ENCODE measurements at places on chromosomes 5 and 9. TPM values are rescaled to one million over a fixed set of nuclear protein-coding genes. Genes with fewer than 3 reads are reported as not detected.

GRCh38 chr9:134895908-134896833, 15.6 kb downstream of the FCN2 start:
- DNase-seq, result peak; percentile 60

DNA sequence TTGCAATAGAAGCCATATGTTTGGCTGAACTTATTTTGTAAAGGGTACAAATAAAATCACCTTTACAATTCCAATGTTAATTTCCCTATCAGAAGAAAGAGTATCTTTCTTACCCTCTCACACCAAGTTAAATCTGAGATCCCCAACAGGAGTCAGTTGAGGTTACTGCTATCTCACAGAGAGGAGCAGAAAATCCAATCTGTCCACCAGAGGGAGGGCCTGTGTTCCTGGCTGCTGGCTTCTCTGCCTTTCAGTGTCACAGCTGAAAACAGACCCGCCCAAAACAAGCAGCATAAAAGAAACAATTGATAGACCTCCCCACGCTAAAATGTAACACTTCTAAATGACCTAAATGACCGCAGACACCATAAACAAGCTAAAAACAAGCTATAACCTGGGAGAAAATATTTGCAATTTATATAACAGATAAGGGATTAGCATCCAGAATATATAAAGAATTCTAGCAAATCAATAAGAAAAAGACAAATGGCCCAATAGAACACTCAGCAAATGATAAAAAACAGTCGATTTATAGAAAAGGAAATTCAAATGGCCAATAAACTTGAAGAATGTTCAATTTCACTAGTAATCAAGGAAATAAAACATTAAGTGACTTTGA, 24.5 kb upstream of the MVB12B start:
- peak; percentile 20 for DNase-seq

DNA sequence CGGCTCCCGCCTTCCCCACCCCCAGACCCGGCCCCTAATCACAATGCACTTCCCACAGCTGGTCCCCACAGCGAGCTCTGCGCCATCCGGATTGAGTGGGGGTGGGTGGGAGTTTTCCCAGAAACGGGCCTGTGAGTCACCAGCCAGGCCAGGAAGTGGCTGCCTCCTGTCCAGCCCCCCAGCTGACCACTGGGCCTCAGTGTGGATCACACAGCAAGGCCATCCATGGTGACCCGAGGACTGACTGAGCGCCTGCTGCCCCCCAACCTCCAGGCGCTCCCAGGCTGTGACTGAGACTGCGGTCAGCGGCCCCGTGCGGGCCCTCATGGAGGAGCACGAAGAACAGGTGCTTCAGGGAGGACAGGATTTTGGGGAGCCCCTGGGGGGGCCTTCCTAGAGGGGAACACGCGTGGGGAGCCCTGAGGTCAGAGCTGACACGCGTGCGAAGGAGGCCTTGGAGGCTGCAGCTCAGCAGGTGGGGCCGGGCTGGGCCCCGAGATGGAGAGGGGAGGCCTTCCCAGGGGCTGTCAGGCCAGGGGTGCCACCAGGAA, 48.3 kb upstream of the EGFL7 start:
- DNase-seq, result peak; percentile 90

The SMC5 gene
- total RNA-seq, result 24.3 TPM

- no peak for DNase-seq
These were observed 635.8 kb downstream of the PDE4D start for GRCh38 chr5:59257488-59258400.

DNA sequence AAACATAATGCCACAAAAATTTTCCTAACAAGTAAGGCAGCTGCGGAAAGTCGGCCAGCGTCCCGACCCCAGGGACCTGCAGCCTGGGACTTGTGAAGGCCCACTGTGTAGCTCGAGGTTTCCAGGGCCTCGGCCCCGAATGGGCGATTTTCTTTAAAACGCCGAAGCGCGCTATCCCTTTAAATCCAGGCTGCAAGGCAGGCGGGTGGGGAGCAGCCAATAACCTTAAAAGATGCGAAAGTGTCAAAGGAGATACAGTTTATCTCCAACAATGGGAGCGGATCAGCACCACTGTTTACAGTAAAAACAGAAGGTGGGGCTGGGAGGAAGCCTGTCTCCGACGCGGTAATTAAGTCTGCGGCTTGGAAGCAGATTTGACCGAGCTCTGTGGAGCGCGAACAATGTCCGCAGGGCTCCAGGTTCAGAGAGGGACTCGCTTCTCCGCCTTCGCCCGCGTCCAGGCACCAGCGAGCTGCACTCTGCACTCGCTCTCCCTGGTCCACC, 1.7 kb upstream of the ZSWIM6 start:
- no peak for DNase-seq

GRCh38 chr5:82404382-82404945, 126.3 kb upstream of the RPS23 start:
- DNase-seq, result no peak

GRCh38 chr9:123715258-123715657, 214.7 kb downstream of the DENND1A start:
- no peak for DNase-seq

The LMNB1 gene
- 82.9 TPM for total RNA-seq

The TXNDC8 gene
- total RNA-seq, result not detected

- DNase-seq, result no peak
These were observed 134.4 kb downstream of the AOPEP start for GRCh38 chr9:94860678-94861588.

- no peak for DNase-seq
These were observed 6.1 kb downstream of the SLC31A1 start for GRCh38 chr9:113227436-113227835.

- DNase-seq, result no peak
These were observed 138.6 kb upstream of the SPEF2 start for GRCh38 chr5:35478856-35479682.

GRCh38 chr5:145227881-145228280, 607.3 kb downstream of the PRELID2 start:
- no peak for DNase-seq

DNA sequence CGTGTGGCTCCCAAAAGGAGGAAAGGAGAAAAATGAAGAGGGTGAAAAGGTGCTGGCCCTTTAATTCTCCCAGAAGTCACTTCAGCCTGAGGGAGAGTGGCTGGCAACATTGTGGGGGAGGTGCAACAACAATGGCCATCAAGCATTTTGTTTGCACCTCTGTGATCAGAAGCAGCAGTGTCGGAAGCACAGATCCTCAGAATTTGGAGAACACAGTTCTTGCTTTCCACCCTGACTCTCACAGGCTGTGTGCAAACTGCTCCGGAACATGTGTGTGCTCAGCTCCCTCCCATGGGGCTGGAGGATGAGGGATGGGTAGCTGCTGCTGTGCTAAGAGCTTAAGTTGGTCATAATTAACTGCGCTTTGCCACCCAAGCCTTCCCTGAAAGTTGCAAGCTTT, 127.1 kb downstream of the DPYSL3 start:
- no peak for DNase-seq

DNA sequence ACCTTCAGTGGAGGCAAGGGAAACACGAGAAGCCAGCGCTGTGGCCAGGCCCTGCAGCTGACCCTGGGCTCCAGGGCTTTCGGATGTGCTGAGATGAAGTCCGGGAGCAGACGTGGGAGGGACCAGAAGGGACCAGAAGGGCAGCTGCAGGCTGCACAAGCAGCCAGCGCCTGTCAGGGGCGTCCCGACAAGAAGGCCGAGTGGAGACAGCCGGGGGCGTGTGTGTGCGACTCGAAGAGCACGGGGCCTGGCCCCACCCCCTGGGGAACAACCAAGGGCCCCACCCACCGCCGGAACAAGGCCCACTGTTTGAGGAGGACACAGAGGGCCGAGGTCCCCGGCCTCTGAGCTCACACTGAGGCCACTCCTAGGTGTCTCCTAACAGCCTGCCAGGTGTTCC, 31.4 kb downstream of the SLC12A7 start:
- no peak for DNase-seq

The PCDHB3 gene
- total RNA-seq, result 0.35 TPM

DNA sequence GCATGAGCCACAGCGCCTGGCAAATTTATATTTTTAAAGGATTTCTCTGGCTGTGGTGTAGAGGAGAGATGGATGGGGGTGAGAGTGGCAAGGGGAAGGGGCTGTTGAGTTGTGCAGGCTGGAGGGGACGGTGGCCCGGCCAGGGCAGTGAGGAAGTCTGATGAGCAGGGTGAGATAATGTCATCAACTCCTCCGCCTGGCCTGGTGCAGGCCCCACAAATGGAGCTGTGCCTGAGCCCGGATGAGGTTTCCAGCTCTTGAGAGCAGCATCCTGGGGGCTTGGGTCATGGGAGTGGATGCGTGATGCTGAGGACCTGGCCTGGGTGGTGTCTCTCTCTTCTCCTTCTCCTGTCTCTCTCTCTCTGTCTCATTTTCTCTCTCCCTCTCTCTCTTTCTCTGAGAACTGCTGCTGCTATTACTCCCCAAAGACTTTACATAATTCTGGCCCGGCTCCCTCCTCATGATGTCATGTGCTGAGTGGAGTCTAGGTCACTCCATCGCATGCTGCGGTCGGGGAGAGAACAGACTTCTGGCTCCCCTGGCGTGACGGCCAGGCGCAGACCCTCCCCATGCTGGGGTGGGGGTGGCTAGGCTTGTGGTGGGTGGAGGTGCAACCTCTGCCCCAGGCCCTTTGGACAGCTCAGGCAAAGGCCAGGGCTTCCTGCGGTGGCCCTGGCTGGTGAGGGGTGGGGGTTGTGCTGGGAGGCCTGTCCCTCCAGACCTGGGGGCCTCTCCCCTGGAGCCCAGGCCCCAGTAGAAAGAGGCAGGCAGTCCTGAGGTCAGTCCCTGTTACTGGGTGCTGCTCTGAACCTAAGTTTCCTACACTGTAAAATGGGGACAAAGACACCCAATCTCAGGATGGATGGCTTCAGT, 26.4 kb downstream of the FGF18 start:
- no peak for DNase-seq

DNA sequence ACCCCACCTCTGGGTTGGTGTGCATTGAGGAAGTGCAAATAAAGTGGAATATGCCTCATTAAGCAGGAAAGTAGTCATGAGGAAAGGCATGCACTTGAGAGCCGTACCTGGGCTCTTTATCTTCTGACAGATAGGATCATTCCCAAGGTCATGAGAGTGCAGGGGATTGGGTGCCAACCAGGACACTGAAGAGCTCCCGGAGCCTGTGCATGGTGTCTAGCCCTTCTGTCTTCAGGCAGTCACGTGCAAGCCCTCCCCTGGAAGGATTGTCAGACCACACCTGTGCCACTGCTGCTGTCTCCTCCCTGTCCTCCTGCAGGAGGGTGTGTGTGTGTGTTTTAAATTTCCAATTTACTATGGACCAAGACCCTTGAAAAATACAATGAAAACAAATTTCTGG, 69.6 kb downstream of the PDE8B start:
- DNase-seq, result no peak

The GABRG2 gene
- not detected for total RNA-seq

The ST6GALNAC4 gene
- 62.0 TPM for total RNA-seq

The HNRNPK gene
- 905 TPM for total RNA-seq

DNA sequence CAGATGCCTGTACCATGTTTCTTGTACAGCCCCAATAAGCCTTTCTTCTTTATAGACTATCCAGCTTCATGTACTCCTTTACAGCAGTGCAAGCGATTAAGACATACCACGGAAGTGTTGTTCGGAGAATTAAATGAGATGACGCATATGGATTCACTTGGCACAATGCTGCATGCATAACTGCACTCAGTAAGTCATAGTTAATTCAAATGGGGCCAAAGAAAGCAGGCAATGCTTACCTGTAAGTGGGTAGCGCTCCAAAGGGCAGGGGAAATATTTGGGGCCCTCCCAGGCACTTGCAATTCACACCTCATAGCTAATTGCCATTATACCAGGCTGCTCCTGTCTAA, 7.7 kb upstream of the ADRA1B start:
- no peak for DNase-seq

- DNase-seq, result no peak
These were observed 38.5 kb downstream of the VPS13A start for GRCh38 chr9:77215874-77216273.

DNA sequence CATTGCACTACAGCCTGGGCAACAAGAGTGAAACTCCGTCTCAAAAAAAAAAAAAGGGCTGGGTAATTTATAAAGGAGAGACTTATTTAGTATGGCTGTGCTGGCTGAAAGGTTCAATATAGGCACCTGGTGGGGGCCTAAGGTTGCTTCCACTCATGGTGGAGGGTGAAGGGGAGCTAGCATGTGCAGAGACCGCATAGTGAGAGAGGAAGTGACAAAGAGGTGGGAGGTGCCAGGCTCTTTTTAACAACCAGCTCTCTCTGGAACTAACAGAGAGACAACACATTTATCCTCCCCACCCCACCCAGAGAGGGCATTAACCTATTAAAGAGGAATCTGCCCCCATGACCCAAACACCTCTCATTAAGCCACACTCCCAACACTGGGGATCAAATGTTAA, 28.9 kb upstream of the SERINC5 start:
- DNase-seq, result no peak

The PCDHGB2 gene
- total RNA-seq, result 1.3 TPM

The PFN3 gene
- not detected for total RNA-seq

The SPEF2 gene
- 0.88 TPM for total RNA-seq

DNA sequence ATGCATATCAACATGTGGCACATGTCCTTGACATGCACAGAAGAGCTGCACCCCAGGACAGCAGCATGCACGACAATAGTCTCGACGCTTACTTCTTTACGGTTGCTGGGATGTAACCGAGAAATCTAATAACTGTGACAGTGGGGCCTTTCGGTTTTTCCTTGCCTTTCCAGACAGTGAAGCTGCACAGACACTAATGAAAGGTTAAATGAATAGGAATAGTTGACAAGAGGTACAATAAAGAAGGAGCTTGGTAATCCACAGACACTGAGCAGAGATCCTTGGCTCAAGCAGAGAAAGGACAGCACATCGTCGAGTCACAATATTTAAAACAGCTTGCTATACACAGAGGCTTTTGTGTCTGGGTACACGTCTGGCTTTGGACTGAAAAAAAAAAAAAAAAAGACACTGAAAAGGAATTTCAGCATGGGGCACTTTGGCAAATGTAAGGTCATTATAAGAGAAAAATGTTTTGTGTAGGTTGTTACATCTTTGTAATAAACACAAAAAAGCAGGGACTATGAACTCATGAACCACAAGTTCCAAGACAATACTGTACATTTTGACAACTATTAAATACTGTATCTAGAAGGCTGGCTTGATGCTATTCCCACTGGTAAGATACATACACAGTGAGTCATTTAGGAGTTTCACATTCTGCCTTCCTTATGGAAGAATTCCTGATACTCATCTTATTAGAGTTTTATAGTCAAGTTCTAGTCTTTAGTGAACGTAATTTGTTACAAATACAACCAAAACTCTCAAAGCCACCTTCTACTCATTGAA, 5.6 kb downstream of the BNC2 start:
- no peak for DNase-seq

- no peak for DNase-seq
These were observed 23.8 kb downstream of the FGD3 start for GRCh38 chr9:92971121-92971520.
